ENCODE measurements at places on chromosomes 12 and 14.

- no peak for DNase-seq
Observed at GRCh38 chr12:90322006-90322405, 613.4 kb upstream of the ATP2B1 start.

DNA sequence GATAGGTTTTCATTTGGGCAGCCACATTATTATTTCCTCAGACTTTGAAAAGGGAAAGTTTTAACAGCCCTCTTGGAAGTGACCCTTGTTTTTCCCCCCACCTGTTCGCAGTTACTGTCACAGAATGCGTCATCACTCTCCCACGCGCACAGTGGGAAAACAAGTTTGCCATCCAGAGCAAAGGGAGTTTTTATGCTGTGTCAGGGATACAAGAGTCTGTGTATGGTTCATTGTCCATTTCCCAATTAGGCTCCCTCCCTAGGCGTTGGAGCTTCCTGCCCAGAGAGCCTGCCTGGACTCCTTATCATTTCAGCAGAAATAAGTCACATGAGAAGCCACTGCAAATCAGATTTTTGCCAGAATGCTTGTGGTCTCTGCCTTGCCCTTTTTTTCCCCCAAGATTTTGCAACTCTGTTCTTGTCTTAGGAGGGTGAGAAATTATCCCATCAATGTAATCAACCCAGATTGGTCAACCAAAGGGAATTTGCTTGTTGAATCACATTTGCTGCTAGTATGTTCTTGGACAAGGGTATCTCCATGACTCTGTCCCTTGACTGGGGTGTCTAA lies 104.1 kb downstream of the IGF1 start:
- no peak for DNase-seq

GRCh38 chr12:56716458-56716857 lies 8.6 kb downstream of the NACA start:
- DNase-seq = no peak

DNA sequence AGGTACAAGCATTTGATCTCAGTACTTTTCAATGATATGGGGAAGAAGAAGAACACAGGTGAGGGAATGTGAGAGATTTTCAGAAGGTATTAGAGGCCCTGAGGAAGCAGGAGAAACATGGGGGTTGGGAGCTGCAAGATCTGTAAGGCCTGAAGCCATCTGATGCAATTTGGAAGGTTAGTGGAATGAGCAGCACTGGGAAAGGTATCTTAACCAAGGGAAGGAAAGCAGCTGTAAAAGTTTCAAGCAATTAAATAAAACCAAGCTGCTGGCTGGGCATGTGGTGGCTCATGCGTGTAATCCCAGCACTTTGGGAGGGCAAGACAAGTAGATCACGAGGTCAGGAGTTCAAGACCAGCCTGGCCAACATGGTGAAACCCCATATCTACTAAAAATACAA lies 104.4 kb upstream of the PARP11 start:
- no peak for DNase-seq

DNA sequence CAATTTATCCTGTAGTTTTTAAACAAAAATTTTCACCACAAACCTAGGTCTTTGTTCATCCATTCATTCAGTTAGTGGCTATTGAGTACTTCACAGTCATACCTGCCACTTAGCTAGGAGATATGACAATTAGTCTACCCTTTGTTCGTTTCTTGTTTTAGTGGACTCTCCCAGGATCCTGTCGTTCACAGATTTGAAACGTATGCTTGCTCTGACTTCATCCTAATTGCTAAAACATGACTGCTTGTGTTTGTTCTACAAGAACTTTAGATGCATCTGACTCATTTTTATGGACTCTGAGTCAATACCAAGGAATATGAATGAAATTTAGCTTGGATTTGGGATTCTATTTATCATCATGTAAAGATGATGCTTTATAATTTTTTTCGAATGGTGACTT lies 69.5 kb downstream of the TBC1D30 start:
- no peak for DNase-seq

DNA sequence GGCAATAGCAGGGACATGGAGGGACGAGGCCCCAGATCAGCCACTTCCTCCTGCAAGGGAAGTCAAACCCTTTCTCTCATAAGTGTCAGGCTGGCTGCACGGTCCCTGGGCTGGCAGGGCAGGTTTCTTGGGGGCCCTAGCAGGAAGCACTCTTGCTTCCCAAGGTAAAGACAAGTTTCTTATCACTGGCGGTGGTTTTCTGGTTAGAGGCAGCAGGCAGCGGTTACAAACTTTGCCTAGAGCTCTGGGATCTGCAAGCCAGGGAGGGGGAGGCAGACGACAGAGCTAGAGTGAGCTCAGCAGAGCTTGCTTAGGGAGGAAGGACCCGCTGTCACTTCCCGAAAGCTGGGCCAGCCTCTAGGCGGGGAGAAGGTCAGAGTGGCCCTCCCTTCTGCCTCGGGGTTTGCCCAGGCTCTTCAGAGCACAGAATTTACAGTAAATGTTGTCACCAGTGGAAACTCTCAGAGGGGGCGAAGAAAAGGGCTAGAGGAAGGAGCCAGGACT lies 20.4 kb downstream of the BATF start:
- DNase-seq = no peak

- no peak for DNase-seq
Observed at GRCh38 chr14:79011920-79012204, 841.7 kb downstream of the NRXN3 start.

GRCh38 chr12:28882444-28882843 lies 266.6 kb upstream of the FAR2 start:
- DNase-seq = no peak

Data from endothelial cell (in vitro differentiated cells).